Prostate gland (tissue), 2 donors: ENCODE measurements at places on chromosomes 1 and 21. TPM values are rescaled to one million over a fixed set of nuclear protein-coding genes. Genes with fewer than 3 reads are reported as not detected.

The AMY1B gene
- not detected for total RNA-seq

The CFHR3 gene
- not detected for total RNA-seq

The GUCA2A gene
- total RNA-seq = not detected

DNA sequence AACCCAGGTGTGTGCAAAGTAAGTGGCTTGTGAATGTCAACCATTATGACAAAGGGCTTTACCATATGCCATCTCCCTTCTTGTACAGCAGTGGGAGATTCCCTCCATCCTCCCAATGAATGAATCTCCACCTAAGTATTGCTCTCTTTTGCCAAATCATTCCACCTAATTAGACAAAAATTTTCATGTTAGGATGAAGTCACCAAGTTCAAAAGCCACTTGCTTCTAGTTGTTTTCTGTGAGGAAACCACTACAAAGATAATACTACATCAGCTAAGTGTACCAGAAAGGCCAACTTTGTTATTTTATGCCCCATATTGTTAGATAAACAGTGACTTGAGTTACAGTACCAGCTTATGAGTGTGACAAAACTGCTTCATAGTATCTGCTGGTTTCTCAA lies 34.3 kb downstream of the FAM78B start:
- no peak for DNase-seq
